ENCODE measurements at places on chromosomes 1 and 21. TPM values are rescaled to one million over a fixed set of nuclear protein-coding genes. Genes with fewer than 3 reads are reported as not detected.

The ANKRD35 gene
- not detected for total RNA-seq

The CD1E gene
- not detected for total RNA-seq

The B3GALT2 gene
- total RNA-seq, result 0.22 TPM

The S100A7 gene
- total RNA-seq, result not detected

The CNR2 gene
- 0.92 TPM for total RNA-seq

DNA sequence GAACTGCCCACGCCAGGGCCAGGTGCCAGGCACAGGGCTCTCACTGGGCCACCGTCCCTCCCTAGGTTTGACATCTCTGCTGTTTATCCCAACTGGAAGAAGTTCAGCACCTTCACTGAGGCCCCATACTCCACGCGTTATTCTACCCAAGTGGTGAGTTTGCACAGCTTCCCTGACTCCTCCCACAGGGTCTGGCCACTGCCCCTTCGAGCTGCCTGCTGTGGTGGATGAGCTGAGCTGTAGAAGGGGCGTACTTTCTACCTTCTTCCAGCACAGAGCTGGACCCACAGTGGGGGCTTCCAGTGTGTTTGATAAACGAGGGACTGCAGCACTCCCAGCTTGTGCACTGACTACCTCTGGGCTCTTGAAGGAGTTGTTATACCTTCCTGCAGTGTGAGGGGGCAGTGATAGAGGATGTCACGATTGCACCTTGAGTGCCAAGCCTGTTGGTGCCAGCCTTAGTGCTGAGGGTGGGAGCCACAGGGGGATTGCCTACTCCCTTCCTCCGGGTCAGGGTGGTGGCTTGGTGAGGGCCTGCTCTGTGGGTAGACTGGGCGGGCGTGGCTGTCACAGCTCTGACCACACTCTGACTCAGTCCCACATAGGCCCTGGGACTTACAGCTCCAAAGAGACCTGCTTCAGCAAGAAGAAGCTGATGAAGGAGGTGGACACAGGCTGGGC, 5.9 kb upstream of the TTC22 start:
- DNase-seq, result peak; percentile 78

DNA sequence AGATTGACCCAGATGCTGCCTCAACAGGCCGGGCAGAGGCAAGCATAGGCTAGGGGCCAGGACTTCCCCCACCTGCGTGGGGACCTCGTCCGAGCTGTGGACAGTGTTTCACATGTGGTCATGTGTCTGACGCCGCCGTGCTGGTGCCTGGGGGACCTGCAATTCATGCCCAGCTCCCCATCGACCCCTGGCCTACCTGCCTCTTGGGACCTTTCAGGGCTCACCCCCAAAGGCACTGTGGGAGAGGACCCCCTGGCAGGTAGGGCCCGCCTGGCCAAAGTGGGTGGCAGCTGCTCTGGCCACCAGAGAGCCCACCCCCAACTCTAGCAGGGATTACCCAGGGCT, 4.4 kb downstream of the TMEM201 start:
- no peak for DNase-seq

GRCh38 chr21:41431788-41432548, 5.9 kb downstream of the MX1 start:
- DNase-seq, result no peak

- no peak for DNase-seq
Measured at GRCh38 chr1:154193821-154194220, 1.9 kb upstream of the TPM3 start.

DNA sequence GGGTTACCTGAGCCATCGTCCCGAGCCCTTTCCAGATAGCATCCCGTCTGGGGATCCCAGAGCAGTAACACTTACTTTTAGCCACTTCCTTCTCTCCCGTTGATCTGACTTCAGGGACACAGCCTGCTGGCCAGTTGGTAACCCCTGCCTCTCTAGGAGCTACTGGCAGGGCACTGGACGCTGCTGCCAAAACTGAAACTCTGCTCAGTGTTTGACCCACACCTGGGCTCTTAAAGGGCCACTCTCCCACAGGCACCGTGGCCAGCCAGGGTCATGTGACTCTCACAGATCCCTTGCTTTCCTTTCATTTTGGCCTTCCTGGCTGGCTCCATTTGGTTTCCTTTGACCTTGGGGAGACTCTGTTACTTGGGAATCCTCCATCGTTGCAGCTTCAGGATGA, at the start of gene PIGR:
Gene PIGR (minus strand): TSS at position 206 of the 400 bp plus-strand sequence. CDS start 5,935 bp downstream, outside the sequence.
- no peak for DNase-seq

GRCh38 chr1:221336126-221336525, 405.8 kb downstream of the DUSP10 start:
- no peak for DNase-seq

GRCh38 chr1:64846573-64847430, 101.9 kb downstream of the RAVER2 start:
- DNase-seq, result no peak

- no peak for DNase-seq
Measured at GRCh38 chr1:218785928-218786327, 387.8 kb upstream of the LYPLAL1 start.

- DNase-seq, result no peak
Measured at GRCh38 chr1:95176861-95177260, 57.1 kb upstream of the RWDD3 start.

DNA sequence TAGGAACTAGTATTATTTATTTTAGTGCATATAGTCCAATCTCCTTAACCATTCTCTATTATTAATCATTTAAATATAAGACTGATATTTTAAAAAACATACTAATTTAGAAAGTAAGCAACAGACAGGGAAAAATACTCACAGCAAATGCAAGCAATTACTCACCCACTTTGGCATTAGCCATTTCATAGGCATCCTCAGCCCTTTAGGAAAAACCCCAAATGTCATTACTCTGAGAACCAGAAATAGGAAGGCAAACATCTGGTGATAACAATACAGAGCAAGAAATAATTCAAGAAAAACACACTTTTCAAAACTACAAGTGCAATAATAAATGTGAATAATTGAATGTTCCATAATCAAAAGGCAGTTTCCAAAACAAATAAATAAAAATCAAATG, 545.1 kb downstream of the PLPP3 start:
- DNase-seq, result no peak
